Naive thymus-derived CD4-positive, alpha-beta T cell (primary cell): ENCODE measurements at places on chromosomes 5 and 9. TPM values are rescaled to one million over a fixed set of nuclear protein-coding genes. Genes with fewer than 3 reads are reported as not detected.

DNA sequence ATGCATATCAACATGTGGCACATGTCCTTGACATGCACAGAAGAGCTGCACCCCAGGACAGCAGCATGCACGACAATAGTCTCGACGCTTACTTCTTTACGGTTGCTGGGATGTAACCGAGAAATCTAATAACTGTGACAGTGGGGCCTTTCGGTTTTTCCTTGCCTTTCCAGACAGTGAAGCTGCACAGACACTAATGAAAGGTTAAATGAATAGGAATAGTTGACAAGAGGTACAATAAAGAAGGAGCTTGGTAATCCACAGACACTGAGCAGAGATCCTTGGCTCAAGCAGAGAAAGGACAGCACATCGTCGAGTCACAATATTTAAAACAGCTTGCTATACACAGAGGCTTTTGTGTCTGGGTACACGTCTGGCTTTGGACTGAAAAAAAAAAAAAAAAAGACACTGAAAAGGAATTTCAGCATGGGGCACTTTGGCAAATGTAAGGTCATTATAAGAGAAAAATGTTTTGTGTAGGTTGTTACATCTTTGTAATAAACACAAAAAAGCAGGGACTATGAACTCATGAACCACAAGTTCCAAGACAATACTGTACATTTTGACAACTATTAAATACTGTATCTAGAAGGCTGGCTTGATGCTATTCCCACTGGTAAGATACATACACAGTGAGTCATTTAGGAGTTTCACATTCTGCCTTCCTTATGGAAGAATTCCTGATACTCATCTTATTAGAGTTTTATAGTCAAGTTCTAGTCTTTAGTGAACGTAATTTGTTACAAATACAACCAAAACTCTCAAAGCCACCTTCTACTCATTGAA is 5.6 kb downstream of the BNC2 start:
- H3K4me3 ChIP-seq, result no peak overlapping the region
- H3K36me3 ChIP-seq, result no peaks in the 10 kb centered on the region
- H3K27ac ChIP-seq, result no peak overlapping the region
- no peaks in the 10 kb centered on the region for H3K4me1 ChIP-seq

GRCh38 chr9:98488571-98489312 is 220.0 kb downstream of the GABBR2 start:
- H3K27ac ChIP-seq, result no peak overlapping the region
- no peaks in the 10 kb centered on the region for H3K4me1 ChIP-seq
- H3K4me3 ChIP-seq, result no peak overlapping the region
- H3K36me3 ChIP-seq, result no peaks in the 10 kb centered on the region

GRCh38 chr9:33467526-33467925 is 6.2 kb downstream of the NOL6 start:
- no peak overlapping the region for H3K4me3 ChIP-seq
- no peaks in the 10 kb centered on the region for H3K27me3 ChIP-seq
- no peak overlapping the region for H3K27ac ChIP-seq
- no peak for DNase-seq
- peaks cover 5% of the 10 kb centered on the region for H3K4me1 ChIP-seq

DNA sequence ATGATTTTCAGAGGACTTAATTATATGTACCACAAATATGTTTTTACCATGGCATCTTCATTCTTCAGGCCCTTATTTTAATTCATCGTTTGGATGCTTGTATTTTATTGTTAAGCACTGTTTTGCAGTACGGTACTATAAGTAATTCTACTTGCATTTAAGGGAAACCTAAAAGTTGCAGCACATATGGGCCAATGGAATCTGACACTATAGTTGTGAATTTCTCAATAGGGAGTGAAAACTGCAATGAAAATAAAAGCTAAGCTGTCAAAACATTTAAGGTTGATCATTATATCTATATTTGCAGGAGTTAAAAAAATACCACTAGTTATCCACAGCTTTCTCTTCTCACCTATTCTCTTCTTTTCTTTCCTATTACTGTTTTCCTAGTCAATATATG is 1071.8 kb downstream of the MAT2B start:
- no peaks in the 10 kb centered on the region for H3K4me1 ChIP-seq
- DNase-seq, result no peak
- no peaks in the 10 kb centered on the region for H3K27me3 ChIP-seq
- H3K36me3 ChIP-seq, result no peaks in the 10 kb centered on the region

DNA sequence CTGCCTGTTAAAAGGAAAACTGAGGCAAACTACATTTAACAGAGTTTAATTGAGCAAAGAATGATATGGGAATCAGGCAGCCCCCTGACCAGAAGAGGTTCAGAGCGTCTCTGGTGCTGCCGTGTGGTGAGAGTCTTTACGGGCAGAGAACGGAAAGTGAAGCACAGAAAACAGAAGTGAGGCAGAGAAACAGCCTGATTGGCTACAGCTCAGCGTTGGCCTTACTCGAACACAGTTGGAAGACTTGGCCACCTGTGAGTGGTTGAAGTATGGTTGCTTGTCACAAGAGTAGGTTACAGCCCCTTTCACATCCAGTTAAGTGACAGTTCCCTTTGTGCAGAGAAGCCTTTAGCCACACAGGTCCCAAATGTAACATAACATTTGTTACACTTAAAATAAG is 16.9 kb upstream of the FBP1 start:
- peak overlapping the region; percentile 66 for H3K27ac ChIP-seq
- no peak for DNase-seq
- peak overlapping the region; percentile 49 for H3K4me3 ChIP-seq
- H3K36me3 ChIP-seq, result no peaks in the 10 kb centered on the region

GRCh38 chr5:144698484-144698883 is 527.8 kb downstream of the KCTD16 start:
- no peaks in the 10 kb centered on the region for H3K4me1 ChIP-seq
- H3K27ac ChIP-seq, result no peak overlapping the region
- H3K27me3 ChIP-seq, result no peaks in the 10 kb centered on the region

DNA sequence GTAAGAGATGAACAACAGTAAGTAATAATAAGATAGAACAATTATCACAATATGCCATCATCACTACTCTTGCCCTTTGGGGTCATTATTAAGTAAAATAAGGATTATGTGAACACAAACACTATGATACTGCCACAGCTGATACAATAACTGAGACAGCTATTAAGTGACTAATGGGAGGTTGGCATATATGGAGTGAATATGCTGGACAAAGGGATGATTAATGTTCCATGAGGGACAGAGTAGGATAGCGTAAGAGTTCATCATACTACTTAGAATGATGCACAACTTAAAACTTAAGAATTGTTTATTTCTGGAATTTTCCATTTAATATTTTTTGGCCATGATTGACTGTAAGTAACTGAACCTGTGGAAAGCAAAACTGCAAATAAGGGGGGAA is 16.6 kb downstream of the POU5F2 start:
- H3K4me1 ChIP-seq, result no peaks in the 10 kb centered on the region
- no peaks in the 10 kb centered on the region for H3K36me3 ChIP-seq
- no peaks in the 10 kb centered on the region for H3K27me3 ChIP-seq

GRCh38 chr9:110900456-110900855 is 137.8 kb downstream of the LPAR1 start:
- DNase-seq, result no peak
- no peaks in the 10 kb centered on the region for H3K27me3 ChIP-seq
- H3K36me3 ChIP-seq, result no peaks in the 10 kb centered on the region
- no peak overlapping the region for H3K4me3 ChIP-seq
- H3K4me1 ChIP-seq, result no peaks in the 10 kb centered on the region
- H3K27ac ChIP-seq, result no peak overlapping the region

GRCh38 chr5:113759505-113759904 is 246.0 kb downstream of the YTHDC2 start:
- DNase-seq, result no peak
- no peak overlapping the region for H3K27ac ChIP-seq
- no peaks in the 10 kb centered on the region for H3K4me1 ChIP-seq

DNA sequence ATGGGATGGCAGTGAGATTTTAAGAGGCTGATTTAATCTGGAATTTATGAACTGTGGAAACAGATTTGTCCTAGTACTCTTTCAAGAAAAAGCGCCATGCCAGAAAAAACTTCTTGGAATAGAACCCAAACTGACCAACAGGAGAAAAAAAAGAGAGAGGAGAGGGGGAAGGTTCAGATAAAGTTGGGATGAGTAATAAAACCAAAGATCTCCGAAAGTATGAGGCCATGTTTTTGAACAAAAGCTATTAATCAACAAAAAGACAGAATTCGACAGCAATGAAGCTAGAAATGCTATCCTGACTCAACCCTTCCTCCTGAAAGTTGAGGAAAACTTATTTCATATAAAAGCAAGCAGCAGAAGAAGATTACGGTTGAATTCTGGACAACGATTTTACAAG is 135.5 kb downstream of the CEMIP2 start:
- H3K4me1 ChIP-seq, result no peaks in the 10 kb centered on the region
- H3K36me3 ChIP-seq, result no peaks in the 10 kb centered on the region
- H3K27me3 ChIP-seq, result no peaks in the 10 kb centered on the region
- no peak for DNase-seq
- H3K4me3 ChIP-seq, result no peak overlapping the region
- H3K27ac ChIP-seq, result no peak overlapping the region

DNA sequence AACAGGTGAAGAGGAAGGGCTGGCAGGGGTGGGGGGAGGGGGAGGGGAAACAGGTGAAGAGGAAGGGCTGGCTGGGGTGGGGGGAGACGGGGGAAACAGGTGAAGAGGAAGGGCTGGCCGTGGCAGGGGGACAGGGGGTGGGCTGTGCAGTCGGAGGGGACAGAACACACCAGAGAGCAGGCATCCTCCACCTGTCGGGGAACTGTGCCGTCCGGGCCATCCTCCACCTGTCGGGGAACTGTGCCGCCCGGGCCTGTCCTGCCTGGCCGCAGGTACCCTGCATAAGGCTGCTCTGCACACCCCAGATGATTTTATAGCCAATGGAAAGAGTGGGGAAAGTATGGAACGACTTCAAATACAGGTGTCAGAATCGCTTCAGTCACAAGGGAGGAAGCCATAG is 32.5 kb upstream of the PPP1R26 start:
- no peaks in the 10 kb centered on the region for H3K4me1 ChIP-seq
- no peaks in the 10 kb centered on the region for H3K27me3 ChIP-seq
- H3K36me3 ChIP-seq, result no peaks in the 10 kb centered on the region
- no peak for DNase-seq
- no peak overlapping the region for H3K27ac ChIP-seq

DNA sequence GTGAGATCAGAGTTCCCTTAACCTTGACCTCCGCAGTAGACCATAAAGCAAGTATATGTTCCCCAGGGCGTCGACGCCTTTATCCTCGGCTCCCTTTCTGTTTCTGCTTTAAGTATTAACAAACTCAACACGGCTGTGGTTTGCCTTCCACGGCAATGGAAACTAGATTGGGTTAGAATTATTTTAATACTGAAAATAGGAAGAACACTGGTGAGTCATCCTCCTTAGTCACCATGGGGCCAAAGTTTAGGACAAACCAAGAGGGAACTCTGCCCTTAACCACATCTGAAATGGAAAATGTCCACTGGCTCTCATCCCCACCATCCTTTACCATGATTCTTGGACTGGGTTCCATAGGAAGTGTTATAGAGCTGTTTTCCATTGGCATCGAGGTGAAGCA is 386.1 kb downstream of the ACTL7B start:
- H3K27ac ChIP-seq, result no peak overlapping the region
- H3K36me3 ChIP-seq, result no peaks in the 10 kb centered on the region
- no peaks in the 10 kb centered on the region for H3K27me3 ChIP-seq
- no peak for DNase-seq
- no peak overlapping the region for H3K4me3 ChIP-seq

DNA sequence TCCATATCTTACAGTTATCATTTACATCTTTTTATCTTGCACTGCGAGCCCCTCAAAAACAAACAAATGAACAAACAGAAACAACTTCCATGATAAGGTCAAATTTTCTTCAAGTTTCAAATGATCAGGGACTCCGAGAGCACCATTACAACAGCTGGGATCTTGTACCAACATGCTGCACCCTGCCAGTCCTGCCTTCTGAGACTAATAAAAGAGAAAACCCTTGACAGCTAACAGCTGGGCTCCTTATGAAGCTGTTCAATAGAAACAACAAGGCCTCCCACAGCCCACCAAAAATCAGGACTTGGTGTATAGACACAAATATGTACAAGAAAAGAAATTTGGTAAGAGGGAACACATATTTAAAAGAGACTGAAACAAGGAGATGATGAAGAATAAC is 985.3 kb upstream of the DMAC1 start:
- no peak overlapping the region for H3K27ac ChIP-seq
- H3K4me1 ChIP-seq, result no peaks in the 10 kb centered on the region
- no peak for DNase-seq
- H3K36me3 ChIP-seq, result no peaks in the 10 kb centered on the region
- H3K27me3 ChIP-seq, result no peaks in the 10 kb centered on the region
- H3K4me3 ChIP-seq, result no peak overlapping the region

- no peak overlapping the region for H3K27ac ChIP-seq
- no peaks in the 10 kb centered on the region for H3K4me1 ChIP-seq
- DNase-seq, result no peak
- H3K4me3 ChIP-seq, result no peak overlapping the region
- H3K36me3 ChIP-seq, result no peaks in the 10 kb centered on the region
These were observed 67.0 kb upstream of the SIMC1 start for GRCh38 chr5:176171171-176171760.

GRCh38 chr5:72305194-72306142 is 14.6 kb downstream of the MRPS27 start:
- peaks cover 3% of the 10 kb centered on the region for H3K4me1 ChIP-seq
- no peaks in the 10 kb centered on the region for H3K27me3 ChIP-seq
- DNase-seq, result no peak
- H3K4me3 ChIP-seq, result no peak overlapping the region
- H3K27ac ChIP-seq, result no peak overlapping the region

PLAC8L1 gene
- total RNA-seq, result 0.48 and 0.63 TPM in 2 replicates

TLE4 gene
- 108 TPM for total RNA-seq

S1PR3 gene
- total RNA-seq, result not detected

FGF1 gene
- total RNA-seq, result not detected
